ENCODE measurements at places on chromosomes 12 and 14. TPM values are rescaled to one million over a fixed set of nuclear protein-coding genes. Genes with fewer than 3 reads are reported as not detected.

The KLHL33 gene
- 0.14 TPM for total RNA-seq

The PTPN6 gene
- total RNA-seq: 13.2 TPM

The CIROP gene
- not detected for total RNA-seq

The SRRM4 gene
- not detected for total RNA-seq

The CLEC6A gene
- total RNA-seq: not detected

The BTG1 gene
- 128 TPM for total RNA-seq

The AQP5 gene
- not detected for total RNA-seq
